CD4-positive, alpha-beta T cell treated with Interleukin-4 for 4 hours (primary cell): ENCODE measurements at places on chromosomes 2 and 18.

DNA sequence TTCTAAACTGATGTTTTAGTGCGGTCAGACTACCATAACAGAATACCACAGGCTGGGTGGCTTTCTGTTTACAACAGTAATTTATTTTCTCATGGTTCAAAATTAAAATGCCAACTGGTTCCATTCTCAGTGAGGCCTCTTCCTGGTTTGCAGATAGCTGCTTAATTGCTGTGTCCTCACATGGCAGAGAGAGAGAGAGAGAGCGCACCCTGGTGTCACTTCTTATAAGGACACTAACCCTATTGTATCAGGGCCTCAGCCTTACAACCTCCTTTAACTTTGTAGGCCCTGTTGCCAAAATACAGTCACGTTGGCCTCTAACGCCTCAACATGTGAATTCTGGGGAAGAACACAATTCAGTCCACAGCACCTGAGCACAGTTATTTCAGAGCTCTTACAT lies 37.5 kb upstream of the ZNF385B start:
- no peak for DNase-seq

- peak; percentile 19 for DNase-seq
Measured at GRCh38 chr18:58195278-58195765, 151.3 kb downstream of the NEDD4L start.

- no peak for DNase-seq
Measured at GRCh38 chr2:114056294-114057143, 166.6 kb downstream of the ACTR3 start.

GRCh38 chr2:63054841-63055225 lies 4.2 kb downstream of the OTX1 start:
- DNase-seq, result no peak

DNA sequence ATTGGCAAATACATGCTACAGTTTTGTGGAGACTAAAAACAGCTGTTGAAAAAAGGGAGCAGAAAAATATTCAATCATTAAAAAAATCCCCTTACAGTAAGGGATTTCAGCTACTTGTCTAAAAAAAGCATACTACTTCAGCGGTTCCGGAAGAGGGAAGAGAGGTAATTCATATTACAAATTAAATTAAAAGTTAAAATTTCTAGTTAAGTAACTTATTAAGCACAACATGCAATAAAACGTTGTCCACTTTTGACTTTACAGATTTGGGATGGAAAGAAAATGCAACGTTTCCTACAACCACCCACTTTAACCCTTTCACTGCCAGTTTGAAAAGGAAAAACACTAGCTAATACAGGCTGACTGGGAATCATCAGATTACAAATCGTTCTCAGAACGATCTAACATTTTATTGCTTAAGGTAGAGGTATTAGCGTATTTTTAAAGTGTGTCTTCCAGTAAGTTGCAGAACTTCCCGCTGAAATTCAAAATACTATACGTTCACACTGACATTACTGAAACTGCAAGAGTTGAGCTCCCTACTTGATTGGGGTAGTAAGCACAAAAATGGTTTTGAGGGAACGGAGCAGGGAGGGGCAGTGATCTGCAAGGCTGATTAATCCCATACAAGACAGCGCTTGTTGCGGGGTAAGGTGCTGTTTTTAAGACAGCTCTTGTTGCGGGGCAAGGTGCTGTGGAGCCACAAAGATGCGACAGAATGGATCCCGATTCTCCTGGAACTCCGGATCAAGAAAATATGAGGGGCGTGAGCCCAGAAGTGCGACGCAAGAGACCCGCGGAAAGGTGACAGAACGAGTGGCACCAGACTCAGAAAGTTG lies 743 bp downstream of the HADHA start:
- no peak for DNase-seq

DNA sequence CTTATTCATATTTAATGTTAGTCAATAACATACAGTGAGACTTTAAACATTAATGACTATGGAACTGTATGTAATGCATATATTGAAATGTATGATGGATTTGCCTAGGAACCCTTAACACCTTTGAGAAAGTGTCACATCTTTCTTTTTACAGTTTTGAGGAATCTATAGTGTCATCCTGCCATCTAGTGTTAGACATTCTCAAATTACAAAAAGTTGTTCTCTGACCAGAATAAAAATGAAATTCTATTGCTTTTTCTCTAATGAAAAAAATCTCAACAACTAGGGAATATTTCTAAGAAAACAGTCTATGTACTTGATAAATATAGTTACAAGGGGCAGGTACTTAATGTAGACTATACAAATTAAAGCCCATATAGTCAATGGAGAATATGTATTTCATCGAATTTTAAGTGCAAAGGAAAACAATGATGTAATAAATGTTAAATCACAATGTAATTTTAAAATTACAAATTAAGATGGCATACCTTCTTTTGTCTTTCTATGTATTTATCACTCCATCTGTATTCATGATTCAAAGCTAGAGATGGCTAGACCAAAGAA lies 5.1 kb upstream of the CALCRL start:
- peak; percentile 6 for DNase-seq

GRCh38 chr2:70990216-70990615 lies 4.5 kb downstream of the TEX261 start:
- no peak for DNase-seq

DNA sequence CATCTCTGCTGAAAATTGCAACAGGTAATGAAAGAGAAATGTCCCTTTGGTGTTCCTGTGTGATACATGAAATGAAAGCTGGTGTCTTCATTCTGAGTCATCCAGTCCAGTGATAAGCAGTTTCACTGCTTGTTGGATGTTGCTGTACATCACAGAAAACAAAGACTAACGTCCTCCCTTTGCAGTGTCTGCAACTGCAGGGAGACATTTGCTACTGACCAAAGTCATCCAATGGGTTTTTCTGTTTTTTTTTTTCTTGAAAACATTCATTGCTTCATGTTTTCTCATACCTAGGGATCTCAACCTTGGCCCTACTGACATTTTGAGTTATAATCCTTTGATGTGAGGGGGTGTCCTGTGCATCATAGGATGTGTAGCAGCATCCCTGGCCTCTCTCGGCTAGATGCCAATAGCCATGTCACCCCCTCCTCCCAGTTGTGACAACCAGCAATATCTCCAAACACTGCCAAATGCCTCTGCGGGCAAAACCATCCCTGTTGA lies 63.6 kb upstream of the FZD5 start:
- DNase-seq, result no peak

- DNase-seq, result no peak
Measured at GRCh38 chr2:163602196-163602595, 133.6 kb downstream of the FIGN start.

DNA sequence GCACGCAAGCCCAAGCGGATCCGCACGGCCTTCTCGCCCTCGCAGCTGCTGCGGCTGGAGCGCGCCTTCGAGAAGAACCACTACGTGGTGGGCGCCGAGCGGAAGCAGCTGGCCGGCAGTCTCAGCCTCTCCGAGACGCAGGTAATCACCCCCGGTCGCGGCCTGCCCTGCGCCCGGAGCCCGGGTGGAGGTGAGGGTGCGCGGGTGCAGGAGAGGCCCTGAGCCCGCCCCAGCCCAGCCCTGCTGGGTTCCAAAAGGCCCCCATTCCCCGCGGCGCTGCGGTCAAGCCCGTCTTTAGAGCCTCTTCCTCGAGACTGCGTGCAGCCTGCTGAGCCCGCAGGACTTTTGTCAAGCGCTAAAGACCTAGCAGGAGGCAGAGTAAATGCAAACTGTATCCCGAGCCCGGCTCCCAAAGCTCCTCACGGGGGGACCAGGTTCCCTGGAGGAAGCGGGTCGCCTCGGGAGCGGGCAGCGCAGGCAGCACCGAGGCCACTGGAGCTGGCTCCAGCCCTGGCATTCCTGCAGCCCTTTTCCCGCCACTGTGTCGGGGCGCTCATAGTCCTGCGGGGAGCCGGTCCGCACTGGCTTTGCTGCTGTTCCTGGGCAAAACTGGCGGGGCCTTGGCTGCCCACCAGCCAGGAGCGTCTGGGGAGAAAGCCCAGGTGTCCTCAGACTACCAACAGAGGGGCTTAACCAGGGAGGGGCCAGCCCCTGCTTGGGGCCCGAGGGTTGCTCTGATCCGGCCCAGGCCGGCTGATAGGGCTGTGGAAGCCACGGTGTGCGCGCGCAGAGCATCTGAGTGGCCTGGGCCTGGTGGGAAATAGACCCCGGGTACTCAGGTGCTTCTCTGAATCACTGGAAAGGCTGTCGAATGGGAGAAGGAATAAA lies 7.3 kb downstream of the EMX1 start:
- no peak for DNase-seq
